ENCODE measurements at places on chromosomes 5 and 9.

DNA sequence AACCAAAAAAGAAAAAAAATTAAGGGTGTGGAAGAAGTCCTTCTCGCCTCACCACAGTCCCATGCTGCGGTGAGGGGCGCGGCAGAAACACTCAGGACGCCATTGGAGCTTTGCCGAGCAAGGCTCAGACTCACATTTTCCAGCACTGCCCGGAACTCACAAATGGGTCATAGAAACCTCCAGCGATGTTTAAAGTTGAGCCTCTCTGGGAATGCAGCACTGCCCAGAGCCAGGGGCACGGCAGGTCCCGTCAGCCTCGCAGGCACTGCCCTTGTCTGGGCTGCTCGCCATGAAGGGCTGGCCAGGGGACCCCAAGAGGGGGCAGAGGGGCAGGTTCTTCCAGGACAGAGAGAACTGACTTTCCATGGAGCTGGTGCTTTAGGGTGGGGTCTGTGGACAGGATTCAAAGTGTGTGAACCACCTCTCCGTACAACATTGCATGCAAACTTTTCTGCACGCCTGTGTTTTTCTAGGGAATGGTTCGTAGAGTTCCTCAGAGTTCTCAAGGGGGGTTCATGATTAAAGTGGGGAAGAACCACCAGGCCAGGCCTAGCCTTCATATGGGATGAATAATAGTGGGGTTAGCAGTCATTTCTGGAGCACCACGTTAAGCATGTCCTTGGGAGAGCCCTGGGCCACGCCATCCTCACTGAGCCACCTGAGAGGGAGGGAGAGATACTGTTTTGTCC lies 38.4 kb downstream of the PRRX2 start:
- H3K27ac ChIP-seq, result no peak overlapping the region
- no peaks in the 10 kb centered on the region for H3K36me3 ChIP-seq
- no peak overlapping the region for H3K4me3 ChIP-seq
- DNase-seq, result no peak
- H3K27me3 ChIP-seq, result peaks cover 8% of the 10 kb centered on the region

- no peak overlapping the region for H3K4me3 ChIP-seq
- H3K27ac ChIP-seq, result no peak overlapping the region
- DNase-seq, result no peak
- no peaks in the 10 kb centered on the region for H3K4me1 ChIP-seq
- H3K27me3 ChIP-seq, result peaks cover 31% of the 10 kb centered on the region
Measured at GRCh38 chr5:16742938-16743337, 126.1 kb upstream of the RETREG1 start.

DNA sequence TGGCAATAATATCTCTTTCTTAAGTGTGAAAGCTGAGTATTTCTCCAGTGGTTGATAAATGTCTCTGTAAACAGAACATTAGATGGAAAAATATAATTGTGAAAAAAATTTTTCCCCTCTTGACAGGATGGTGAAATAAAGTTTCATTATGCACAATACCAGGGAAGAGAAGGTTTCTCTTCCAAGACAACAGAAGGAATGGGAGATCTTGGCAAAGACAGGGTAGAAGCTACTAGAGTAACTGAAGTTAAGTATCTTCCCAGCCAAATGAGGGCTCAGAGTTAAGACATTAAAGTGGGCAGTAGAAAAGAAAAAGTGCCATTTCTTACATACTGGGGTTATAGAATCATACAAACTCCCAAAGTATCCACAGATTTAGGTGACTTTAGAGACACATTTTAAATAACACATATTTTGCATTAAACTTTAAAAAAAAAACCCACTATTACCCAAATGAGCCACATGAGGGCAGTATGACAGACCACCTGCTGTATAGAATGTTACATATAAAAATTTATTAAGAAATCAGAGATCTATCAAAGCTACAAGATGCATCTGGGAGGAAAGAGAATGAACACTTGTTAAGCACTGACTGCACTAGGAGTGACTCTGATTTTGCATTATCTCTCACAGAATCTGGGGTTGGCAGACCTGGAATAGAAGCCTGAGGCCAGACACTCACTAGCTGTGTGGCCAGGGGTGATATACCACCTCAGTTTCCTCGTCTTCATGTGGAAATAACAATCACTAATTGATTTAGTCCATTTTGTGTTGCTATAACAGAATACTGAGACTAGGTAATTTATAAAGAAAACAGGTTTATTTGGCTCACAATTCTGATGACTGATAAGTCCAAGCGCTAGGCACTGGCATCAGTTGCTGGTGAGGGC lies 98.5 kb downstream of the ARSB start:
- H3K27me3 ChIP-seq, result no peaks in the 10 kb centered on the region
- peaks cover 22% of the 10 kb centered on the region for H3K4me1 ChIP-seq
- peaks cover 13% of the 10 kb centered on the region for H3K36me3 ChIP-seq
- H3K27ac ChIP-seq, result no peak overlapping the region
- H3K4me3 ChIP-seq, result no peak overlapping the region
- DNase-seq, result no peak

GRCh38 chr5:166370928-166371690 lies 1920.3 kb upstream of the WWC1 start:
- no peak overlapping the region for H3K4me3 ChIP-seq
- DNase-seq, result no peak
- H3K27me3 ChIP-seq, result no peaks in the 10 kb centered on the region
- peaks cover 1% of the 10 kb centered on the region for H3K4me1 ChIP-seq
- H3K27ac ChIP-seq, result no peak overlapping the region

DNA sequence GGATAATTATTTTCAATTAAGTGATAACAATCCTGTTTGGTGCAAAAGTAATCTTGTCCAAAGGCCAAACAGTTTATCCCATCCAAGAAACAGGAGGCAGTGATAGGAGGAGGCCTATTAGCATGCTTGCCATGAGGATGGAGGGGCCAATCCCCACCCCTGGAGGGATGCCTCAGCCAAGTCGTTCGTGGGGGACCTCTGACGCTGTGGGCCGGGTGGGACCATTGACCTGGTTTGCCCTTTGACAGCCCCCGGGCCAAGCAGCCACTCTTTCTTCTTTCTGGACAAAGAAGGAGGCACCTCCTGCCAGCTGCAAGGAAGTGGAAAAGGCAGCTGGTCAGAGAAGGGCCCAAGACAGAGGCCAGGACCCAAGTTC lies 39.5 kb upstream of the GRHPR start:
- no peaks in the 10 kb centered on the region for H3K36me3 ChIP-seq
- no peaks in the 10 kb centered on the region for H3K4me1 ChIP-seq
- H3K4me3 ChIP-seq, result no peak overlapping the region
- no peak overlapping the region for H3K27ac ChIP-seq

GRCh38 chr9:128416014-128416413 lies 4.6 kb upstream of the CERCAM start:
- no peak overlapping the region for H3K4me3 ChIP-seq
- peaks cover 51% of the 10 kb centered on the region for H3K27me3 ChIP-seq
- H3K4me1 ChIP-seq, result peaks cover 6% of the 10 kb centered on the region

DNA sequence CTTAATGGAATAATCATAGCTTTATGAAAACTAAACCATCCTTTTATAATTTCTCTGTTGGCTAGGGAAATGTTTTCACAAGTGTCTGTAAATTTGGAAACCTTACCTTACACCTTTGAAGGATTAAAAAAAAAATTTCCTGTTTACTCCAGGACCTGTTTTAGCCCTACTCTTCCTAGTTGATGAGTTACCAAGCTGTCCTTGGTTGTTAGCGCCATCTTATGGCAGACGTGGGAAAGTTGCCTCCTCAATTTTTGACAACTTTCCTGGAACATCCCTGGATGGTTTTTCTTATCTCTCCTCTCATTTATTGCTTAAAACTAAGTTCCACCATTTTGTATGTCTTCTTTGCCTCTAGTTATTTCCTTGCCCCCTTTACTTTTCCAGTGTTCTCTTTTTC lies 25.7 kb downstream of the ZSWIM6 start:
- H3K4me1 ChIP-seq, result no peaks in the 10 kb centered on the region
- no peak for DNase-seq
- H3K4me3 ChIP-seq, result no peak overlapping the region
- H3K36me3 ChIP-seq, result peaks cover 7% of the 10 kb centered on the region
- no peak overlapping the region for H3K27ac ChIP-seq

DNA sequence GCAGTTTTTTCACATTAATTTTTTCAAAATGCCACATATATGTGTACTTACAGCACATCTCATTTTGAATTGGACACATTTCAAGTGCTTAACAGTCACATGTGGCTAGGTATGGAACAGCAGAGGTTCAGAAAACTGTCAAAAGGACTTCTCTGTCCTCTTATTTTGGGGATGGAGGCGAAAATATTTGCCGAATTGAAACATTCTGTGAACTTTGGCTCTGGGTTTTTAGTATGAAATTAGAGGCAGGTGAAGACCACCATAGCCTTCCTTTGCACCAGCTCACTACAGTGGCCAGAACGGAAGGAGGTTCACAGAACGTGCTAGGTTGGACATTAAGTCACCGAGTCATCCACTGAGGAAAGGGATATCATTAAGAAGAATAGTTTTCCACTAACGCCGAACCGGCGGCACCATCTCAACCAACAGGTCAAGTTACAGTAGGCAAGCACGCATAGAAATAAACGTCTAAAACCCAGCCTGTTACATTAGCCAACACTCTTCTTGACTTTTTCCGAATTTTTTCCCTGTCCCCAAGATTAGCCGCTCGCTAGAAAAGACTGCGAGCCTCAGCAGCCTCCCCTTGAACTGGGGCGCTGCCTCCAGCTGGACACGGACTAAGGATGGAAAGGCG lies 1.8 kb upstream of the TLE4 start:
- DNase-seq, result no peak
- H3K27ac ChIP-seq, result no peak overlapping the region
- peaks cover 30% of the 10 kb centered on the region for H3K4me1 ChIP-seq
- H3K27me3 ChIP-seq, result peaks cover 2% of the 10 kb centered on the region

- peaks cover 8% of the 10 kb centered on the region for H3K36me3 ChIP-seq
- H3K27ac ChIP-seq, result peak overlapping the region; percentile 92
- H3K4me1 ChIP-seq, result peaks cover 71% of the 10 kb centered on the region
Measured at GRCh38 chr5:75050415-75050814, 1.9 kb downstream of the GCNT4 start.

DNA sequence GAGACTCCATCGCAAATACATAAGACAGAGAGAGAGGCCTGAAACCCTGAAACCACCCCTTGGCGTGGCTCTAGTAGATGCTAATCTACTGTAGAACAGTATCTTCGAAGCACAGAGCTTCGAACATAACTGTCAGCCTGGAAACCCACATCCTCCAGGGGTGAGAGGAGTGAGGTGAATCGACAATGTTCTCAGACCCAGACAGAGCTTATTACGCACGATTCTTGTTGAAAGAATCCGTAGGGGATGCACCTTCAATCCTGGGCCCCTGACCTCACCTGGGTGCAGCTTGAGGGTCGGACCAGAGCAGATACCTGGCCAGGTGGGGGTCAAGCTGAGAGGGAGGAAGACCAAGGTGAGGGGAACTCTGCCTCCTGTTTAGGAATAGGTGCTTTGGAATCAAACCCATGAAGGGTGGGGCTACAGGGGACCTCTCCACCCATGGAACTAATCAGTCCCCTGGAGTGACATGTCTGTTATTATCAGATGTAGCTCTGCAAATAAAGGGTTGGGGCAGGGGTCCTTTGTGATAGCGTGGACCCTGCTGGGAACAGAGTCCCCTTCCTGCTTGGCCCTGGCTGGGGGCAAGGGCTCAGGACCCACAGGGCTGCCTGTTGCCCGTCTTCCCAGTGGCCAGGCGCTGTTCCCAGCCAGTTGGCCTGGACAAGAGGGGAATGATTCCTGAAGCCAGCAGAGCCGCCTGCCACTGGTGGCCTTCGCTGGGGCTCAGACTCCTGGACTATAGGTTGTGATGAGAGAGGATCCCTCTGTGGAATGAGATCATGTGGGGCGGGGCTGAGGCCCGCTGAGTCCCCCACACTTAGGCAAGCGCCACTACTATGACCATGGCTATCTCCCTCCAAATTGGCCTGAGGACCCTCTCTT lies 41.2 kb downstream of the DBH start:
- H3K4me1 ChIP-seq, result peaks cover 41% of the 10 kb centered on the region
- H3K36me3 ChIP-seq, result no peaks in the 10 kb centered on the region
- H3K27me3 ChIP-seq, result no peaks in the 10 kb centered on the region
- H3K4me3 ChIP-seq, result no peak overlapping the region
- peak overlapping the region; percentile 96 for H3K27ac ChIP-seq
- DNase-seq, result peak; percentile 84

- H3K27ac ChIP-seq, result no peak overlapping the region
- no peaks in the 10 kb centered on the region for H3K36me3 ChIP-seq
- no peak overlapping the region for H3K4me3 ChIP-seq
- no peak for DNase-seq
- H3K27me3 ChIP-seq, result peaks cover 2% of the 10 kb centered on the region
- H3K4me1 ChIP-seq, result no peaks in the 10 kb centered on the region
Measured at GRCh38 chr5:110343616-110344015, 382.9 kb downstream of the TMEM232 start.

GRCh38 chr9:75671354-75671753 lies 219.1 kb upstream of the PCSK5 start:
- no peak for DNase-seq
- H3K4me1 ChIP-seq, result no peaks in the 10 kb centered on the region
- no peaks in the 10 kb centered on the region for H3K36me3 ChIP-seq
- no peak overlapping the region for H3K4me3 ChIP-seq

DNA sequence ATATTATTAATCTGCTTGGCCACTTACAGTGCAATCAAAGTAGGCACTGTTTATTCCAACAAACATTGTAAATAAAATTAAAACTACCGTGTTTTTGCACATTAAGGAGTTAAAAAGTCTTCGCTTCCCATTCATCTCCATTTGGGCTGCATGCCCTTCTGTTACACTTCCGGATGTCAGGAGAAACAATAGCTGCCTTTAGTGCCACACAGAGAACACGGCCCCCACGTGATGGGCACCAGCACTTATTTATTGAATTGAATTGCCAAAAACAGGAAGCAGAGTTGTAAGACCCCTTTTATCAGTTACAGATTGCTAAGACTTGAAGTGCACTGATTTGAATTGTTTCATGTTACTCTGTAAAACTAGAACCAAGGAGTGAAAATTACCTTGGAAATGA lies 80.4 kb downstream of the LHFPL2 start:
- H3K4me1 ChIP-seq, result no peaks in the 10 kb centered on the region
- H3K27me3 ChIP-seq, result peaks cover 3% of the 10 kb centered on the region

- no peak for DNase-seq
- no peaks in the 10 kb centered on the region for H3K4me1 ChIP-seq
- H3K27me3 ChIP-seq, result no peaks in the 10 kb centered on the region
- no peak overlapping the region for H3K27ac ChIP-seq
- H3K4me3 ChIP-seq, result no peak overlapping the region
Measured at GRCh38 chr9:82981552-82981951, 81.4 kb downstream of the RASEF start.

DNA sequence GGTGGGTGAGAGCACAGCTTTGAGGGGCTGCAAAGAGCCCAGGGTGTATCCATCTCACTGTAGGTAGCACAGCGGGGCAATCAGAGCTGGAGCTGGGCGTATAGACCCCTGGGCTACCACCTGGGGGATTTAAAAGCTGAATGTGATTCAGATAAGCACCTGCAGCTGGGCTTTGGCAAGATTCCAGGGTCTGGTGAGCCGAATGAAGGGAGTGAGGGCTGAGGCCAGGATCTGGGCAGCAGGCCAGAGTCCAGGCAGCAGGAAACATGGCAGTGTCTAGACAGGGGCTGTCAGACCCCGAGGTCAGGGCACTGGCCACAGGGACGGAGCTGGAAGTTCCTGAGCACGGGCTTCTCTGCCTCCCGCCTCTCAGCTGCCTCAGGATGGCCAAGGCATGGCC lies 8.7 kb downstream of the ASS1 start:
- peaks cover 3% of the 10 kb centered on the region for H3K27me3 ChIP-seq
- no peak overlapping the region for H3K27ac ChIP-seq
- H3K36me3 ChIP-seq, result no peaks in the 10 kb centered on the region
- no peak overlapping the region for H3K4me3 ChIP-seq
- no peak for DNase-seq
- peaks cover 3% of the 10 kb centered on the region for H3K4me1 ChIP-seq
